ENCODE measurements at places on chromosomes 6 and 20. TPM values are rescaled to one million over a fixed set of nuclear protein-coding genes. Genes with fewer than 3 reads are reported as not detected.

Gene PCMTD2
- 76.1 TPM for total RNA-seq

Gene CALHM6
- 0.27 TPM for total RNA-seq

Gene MYB
- total RNA-seq = 10.4 TPM

Gene EEF1A2
- total RNA-seq = 37.1 TPM

Gene E2F3
- 37.2 TPM for total RNA-seq

Gene APOM
- total RNA-seq = 1.2 TPM

Gene HLA-DRA
- total RNA-seq = 4.4 TPM

Gene TCF15
- total RNA-seq = 2.0 TPM

Gene CLPSL1
- not detected for total RNA-seq

Gene HSPA1L
- 0.83 TPM for total RNA-seq

Gene COL12A1
- total RNA-seq = 6.3 TPM

Gene PM20D2
- total RNA-seq = 13.9 TPM

Gene SPAG4
- total RNA-seq = 2.7 TPM

Gene HDAC2
- total RNA-seq = 413 TPM

Gene CPXM1
- total RNA-seq = 29.3 TPM

Gene GJE1
- not detected for total RNA-seq

Gene FILIP1
- 3.7 TPM for total RNA-seq
